ENCODE measurements at places on chromosomes 5 and 9.

DNA sequence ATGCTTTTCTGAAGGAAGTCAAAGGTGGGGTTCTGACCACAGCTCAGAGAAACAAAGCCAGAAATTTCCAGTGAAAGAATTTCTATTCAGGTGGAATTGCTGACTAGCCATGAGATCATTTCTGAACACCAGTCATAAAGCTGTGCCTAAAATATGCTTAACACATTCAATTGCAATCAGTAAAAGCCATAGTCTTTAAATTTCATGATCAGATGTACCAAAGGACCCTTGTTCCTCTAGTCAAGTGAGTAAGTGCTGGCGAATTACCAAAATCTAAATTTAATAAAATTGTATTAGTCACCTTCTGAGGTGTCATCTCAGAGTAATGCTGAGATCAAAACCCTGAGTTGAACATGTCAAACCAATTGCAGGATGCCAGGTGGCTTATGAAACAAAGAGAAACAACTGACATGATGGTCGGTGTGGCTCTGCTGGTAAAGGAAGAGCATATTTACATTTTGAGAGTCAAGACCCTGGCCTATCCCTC lies 334.2 kb upstream of the CCNH start:
- no peak for DNase-seq

DNA sequence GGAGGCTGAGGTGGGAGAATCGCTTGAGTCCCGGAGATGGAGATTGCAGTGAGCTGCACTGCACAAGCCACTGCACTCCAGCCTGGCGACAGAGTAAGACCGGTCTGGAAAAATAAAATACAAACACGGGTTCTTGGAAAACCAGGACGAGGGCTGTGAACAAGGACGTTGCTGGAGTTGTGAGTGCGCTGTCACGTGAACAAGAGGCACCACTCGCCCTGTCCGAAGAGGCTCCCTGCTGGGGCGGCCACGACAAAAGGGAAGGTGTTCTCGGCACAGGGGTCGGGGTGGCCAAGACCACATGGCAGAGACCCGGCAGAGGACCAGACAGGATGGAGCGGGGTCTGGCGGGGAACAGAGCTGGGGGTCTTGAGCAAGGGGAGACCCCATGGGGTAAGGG lies 30.6 kb upstream of the UBAC1 start:
- DNase-seq, result no peak

DNA sequence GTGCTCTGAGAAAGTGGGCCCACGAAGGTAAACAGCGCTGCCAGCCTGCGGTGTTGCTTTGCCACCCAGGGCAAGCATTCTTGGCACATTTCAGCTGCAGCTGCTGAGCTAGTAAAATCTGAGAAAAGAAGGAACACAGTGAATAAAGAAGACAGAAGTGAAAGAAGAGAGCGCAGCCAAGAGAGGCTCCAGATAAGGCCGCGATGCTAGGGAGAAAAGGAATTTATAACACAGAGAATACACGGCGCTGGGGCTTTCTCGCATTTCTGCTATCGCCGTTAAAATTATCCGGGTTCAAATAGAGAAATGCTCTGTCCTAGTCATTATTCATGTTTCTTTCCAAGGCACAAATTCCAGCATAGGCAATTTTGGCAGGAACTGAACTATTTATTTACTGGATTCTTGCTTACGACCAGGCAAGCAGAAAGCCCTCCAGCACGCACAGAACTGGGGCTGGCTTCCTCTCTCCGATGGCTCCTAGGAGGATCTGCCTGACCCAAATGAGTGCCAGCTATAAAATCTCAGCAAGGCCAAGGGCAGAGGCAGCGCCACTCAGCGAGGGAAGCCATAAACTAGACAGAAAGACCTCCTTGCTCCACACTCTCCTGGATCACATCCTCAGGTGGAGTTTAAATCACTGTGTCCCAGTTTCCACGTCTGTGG lies 111.2 kb downstream of the ATPSCKMT start:
- no peak for DNase-seq

DNA sequence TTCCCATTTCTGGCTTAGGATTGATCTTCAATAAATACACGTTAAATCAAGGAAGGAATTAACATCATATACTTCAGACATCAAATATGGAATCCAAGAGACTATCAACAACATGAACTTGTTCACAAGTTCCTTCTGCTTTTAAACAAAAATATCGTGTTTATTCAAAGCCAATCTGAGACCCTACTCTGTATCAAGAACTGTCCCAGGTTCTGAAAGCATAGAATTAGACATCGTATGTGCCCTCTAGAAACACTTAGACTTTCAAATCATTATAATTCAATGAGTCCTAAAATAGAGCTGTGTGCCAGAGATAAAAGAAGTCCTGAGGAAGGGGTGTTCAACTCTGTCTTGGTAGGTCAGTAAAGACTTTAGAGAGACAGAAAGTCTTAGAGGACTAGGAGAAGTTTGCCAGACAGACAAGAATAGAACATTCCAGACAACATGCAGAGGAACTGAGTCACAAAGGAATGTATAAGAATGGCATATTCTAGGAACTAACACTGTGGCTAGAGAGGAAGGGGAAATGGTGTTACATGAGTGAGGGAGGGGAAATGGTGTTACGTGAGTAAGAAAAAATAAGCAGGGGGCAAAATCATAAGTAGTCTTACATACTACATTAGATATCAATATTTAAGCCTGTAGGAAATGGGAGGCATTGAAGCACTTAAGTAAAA lies 2.9 kb downstream of the TPD52L3 start:
- DNase-seq, result no peak

DNA sequence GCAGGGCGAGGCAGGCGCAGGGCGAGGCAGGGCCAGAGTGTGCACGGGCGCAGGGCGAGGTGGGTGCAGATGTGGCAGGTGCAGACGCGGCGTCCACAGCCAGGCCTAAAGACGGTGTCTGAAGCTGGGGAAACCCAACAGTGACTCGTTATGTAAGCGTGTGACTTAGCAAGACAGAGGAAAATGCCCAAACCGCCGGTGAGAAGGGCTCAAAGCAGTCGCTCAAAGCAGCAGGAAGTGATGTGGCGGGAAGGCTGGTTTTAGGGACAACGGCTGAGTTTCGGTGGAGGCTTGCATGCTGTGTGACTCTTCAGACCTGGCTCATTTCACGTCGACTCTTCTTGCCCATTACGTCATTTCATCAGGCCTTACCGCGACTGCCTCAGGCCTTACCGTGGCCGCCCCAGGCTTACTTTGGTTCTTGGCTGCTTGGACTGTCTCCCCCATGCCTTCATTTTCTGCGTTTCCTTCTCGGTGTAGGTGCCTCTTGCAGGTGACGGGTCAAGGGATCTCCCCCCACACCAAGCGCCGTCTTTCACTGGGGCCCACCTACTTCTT lies 50.5 kb upstream of the EXOC3 start:
- peak; percentile 82 for DNase-seq

GRCh38 chr5:173243831-173244305 lies 8.9 kb upstream of the NKX2-5 start:
- DNase-seq, result no peak

DNA sequence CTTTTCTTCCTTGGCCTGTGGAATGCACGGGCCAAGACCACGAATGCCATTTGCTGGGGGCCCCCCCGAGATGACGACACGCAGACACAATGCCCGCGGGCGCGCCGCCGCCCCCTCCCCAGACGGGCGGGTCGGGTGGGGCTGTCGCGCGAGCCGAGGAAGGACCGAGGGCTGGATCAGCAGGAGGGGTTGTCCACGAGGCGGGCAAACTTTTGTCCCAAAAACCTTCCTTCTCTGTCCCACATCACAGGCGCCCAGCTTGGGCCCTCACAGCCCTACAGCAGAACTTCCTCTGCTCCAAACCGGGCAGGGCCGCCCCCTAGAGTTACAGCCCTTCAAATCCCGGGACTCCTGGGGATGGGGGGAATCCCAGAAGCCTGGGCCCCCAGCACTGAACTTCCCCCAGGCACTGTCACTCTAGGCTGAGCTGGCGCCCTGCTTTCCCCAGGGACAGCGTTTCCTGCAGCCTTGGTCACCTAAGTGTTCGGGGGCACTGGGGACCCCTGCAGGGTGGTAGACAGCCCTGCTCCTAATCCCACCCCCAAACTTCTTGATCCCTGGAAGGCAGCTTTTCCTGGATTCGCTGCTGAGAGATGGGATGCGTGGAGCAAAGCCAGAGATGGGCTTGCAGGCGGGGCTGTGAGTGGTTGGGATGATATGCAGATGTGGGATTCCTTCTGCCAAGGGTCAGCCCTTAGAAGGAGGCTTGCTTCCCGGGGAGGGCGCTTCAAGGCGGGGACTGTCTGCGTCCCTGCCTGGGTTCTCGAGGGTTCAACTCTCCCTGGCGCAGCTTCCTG lies 980 bp downstream of the COL5A1 start:
- no peak for DNase-seq

- no peak for DNase-seq
Observed at GRCh38 chr5:95624368-95624767, 4.5 kb downstream of the GPR150 start.

- DNase-seq, result peak; percentile 12
Observed at GRCh38 chr9:6024035-6024554, 8.7 kb upstream of the RANBP6 start.

GRCh38 chr9:96674906-96675538 lies 19.9 kb upstream of the PRXL2C start:
- DNase-seq, result no peak

- DNase-seq, result no peak
Observed at GRCh38 chr9:68851657-68852056, 146.6 kb downstream of the PIP5K1B start.

- no peak for DNase-seq
Observed at GRCh38 chr5:147057051-147057450, 177.8 kb upstream of the STK32A start.

DNA sequence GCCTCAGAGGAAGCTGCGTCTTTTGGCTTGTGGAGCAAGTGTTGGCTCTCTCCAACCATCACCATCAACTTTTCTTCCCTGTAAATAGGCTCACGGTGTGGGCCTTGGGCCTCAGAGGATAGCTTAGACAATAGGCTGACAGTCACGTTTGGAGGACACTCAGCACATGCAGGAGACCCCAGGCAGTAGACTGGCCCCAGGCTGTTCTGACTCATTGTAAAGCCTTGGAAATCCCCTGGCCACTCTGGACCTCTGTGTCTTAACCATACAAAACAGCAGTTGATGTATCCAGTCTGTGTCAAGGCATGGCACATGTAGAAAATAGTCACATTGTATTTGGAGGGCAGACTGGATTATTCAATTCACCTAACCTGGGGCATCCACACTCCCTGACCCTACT lies 18.6 kb downstream of the CD74 start:
- no peak for DNase-seq

DNA sequence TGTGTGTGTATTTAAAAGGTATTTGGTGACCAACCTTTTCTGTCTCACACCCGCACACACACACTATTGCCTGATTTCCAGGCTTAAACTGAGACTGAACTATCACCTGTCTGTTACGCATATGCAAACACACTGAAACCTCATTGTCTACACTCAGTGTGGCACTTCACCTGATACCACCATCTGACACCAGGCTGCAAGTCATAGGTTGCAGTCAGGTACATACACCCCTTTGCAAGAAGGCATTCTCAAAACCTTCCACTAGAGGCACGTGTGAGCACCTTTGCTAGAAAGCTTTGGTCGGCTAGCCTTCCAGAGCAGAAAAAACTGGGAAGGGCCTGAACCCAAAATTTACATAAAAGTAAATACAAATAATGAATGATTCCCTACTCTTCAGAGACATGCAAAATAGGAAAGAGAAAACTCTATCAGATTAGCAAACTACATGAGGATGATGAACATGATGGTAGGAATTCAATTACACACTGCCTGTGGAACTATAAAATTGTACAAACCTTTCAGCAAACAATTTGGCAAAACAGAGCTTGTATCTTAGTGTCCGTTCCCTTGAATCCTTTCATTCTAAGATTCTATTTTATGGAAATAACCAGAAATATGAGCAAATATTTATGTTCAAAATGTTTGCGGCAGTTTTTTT lies 5.9 kb upstream of the FOXD1 start:
- no peak for DNase-seq

GRCh38 chr5:87827539-87827938 lies 414.8 kb upstream of the CCNH start:
- DNase-seq, result no peak

GRCh38 chr5:155434681-155435080 lies 421.1 kb downstream of the KIF4B start:
- no peak for DNase-seq

- no peak for DNase-seq
Observed at GRCh38 chr5:111892949-111893348, 136.0 kb upstream of the NREP start.

DNA sequence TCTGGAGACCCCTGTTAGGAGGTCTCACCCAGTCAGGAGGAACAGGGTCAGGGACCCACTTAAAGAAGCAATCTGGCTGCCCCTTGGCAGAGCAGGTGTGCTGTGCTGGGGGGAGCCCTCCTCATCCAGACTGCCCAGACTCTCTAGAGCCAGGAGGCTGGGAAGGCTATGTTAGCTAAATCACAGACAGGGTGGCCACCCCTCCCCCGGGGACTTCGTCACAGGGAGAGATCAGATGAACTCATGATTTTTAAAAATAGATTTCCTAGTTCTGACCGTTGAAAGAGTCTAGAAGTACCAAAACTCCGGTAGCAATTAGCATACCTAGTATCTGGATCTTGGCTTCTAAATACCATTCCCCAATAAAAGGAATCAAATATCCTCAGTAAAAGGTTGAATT lies 35.0 kb upstream of the FOXB2 start:
- DNase-seq, result no peak

- peak; percentile 16 for DNase-seq
Observed at GRCh38 chr5:142110046-142110531, 1.5 kb downstream of the NDFIP1 start.

GRCh38 chr5:161273410-161273809 lies 273.1 kb downstream of the GABRB2 start:
- DNase-seq, result no peak

- no peak for DNase-seq
Observed at GRCh38 chr5:153480401-153480800, 10.1 kb upstream of the GRIA1 start.

DNA sequence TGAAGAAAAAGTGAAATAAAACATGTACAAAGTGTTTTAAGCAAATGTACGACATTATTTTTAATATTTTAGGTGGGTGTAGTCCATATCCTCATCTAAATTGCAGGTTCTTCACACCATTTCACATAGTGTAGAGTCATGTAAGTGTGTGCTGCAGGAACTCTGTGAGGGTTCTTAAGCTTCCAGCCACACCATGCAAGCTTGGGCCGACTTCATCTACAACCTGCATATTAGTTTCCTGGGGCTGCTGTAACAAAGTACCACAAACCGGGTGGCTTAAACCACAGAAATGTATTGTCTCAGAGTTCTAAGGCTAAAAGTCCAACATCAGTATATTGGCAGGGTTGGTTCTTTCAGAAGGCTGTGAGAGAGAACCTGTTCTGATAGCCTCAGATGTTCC lies 10.2 kb downstream of the PAM start:
- DNase-seq, result no peak

GRCh38 chr9:107881626-107882300 lies 392.2 kb upstream of the KLF4 start:
- DNase-seq, result no peak

GRCh38 chr9:94908011-94908563 lies 181.6 kb downstream of the AOPEP start:
- no peak for DNase-seq

DNA sequence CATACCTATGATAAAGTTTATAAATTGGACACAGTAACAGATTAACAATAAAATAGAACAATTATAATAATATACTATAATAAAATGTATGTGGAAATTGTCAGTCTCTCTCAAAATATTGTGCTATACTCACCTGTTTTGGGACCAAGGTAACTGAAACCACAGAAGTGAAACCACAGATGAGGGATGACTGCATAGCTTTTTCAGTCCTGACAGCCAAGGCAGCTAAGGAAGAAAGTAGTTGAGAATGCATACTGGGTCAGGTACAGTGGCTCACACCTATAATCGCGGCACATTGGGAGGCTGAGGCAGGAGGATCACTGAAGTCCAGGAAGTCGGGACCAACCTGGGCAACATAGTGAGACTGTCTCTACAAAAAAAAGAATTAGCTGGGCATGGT lies 8.9 kb downstream of the SRP19 start:
- DNase-seq, result no peak
